Stimulated activated CD4-positive, alpha-beta T cell treated with anti-CD3 and anti-CD28 coated beads, TNF-alpha, amount 100 ng/mL, for 24 hours (primary cell): ENCODE measurements at places on chromosomes 11 and 22.

GRCh38 chr11:62081378-62082291, 42.2 kb upstream of the INCENP start:
- DNase-seq: peak; percentile 71

DNA sequence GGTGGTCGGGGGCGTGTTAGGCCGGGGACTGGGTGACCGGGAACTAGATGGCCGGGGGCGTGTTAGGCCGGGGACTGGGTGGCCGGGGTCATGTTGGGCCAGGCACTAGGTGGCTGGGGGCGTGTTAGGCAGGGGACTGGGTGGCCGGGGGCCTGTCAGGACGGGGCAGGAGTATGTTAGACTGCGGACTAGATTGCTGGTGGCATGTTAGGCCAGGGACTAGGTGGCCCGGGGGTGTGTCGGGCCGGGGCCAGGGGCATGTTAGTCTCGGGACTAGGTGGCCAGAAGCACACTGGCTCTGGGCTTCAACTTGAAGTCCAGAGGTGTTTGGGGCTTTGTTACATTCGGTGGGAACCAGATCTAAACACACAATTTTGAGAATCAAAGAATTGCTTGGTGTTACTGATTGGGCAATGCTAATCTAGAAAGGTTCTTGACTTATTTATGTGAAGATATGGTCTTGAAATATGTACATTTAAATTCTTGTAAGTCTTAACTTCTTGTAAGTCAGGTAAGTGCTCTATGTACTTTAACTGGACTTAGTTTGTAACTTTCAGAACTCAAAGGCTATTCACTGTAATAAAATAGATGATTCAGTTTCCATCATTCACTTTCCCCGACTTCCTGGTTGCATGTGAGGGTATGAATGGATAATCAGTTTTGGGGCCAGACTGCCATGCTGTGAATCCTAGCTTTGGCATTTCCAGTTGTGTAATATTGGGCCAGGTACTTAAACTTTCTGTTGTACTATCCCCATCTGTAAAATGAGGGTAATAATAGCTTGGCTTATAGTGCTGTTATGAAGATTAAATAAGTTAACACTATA, 1.1 kb downstream of the EXT2 start:
- DNase-seq: no peak

DNA sequence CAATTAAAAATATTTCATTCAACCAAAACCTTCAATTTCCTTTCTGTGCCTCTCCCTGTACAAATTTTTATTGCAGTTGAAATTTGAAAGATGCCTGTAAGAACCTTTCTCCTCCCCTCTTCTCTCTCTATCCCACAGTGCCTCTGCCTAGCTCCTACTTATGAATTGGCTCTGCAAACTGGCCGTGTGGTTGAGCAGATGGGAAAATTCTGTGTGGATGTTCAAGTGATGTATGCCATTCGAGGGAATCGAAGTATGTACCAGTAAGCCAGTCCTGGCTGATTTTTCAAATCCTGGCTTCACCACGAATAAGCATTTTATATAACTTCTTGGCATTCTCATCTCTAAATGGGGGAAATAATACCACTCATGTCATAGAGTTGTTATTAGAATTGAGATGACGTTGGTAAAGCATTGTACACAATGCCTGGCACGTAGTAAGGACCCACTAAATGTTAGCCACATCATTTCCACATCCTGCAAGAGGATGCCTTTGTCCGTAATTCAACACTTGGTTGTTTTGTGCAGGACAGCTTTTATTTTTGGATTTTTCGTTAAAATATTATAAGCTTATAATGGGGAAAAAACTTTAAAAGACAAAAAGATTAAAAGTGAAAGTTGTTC, 6.0 kb downstream of the DDX25 start:
- DNase-seq: no peak

- no peak for DNase-seq
These were observed 634.5 kb upstream of the B3GAT1 start for GRCh38 chr11:135046556-135046955.

GRCh38 chr22:46911346-46911745, 148.9 kb downstream of the TBC1D22A start:
- no peak for DNase-seq

DNA sequence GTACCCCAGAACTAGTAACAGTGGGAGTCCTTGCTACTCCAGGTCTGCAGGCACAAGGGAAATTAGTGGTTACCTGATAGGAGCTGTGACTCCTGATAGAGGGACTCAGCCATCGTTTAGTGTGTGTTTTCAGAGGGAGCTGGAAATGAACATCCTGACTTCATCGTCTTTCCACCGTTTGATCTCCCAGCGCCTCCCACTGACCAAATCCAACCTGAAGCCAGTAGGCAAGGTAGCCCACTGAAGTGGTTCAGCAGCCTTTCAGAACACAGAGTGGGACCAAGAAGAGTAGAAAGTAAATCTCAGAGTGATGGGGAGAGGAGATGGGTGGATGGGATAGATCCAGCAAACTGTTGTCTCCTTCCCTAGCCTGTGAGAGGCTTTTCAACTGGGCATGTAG, 385.9 kb downstream of the INSC start:
- DNase-seq: no peak

- DNase-seq: no peak
These were observed 35.4 kb downstream of the FAM83F start for GRCh38 chr22:40030026-40030757.

- DNase-seq: no peak
These were observed 26.6 kb upstream of the EI24 start for GRCh38 chr11:125542709-125543108.

DNA sequence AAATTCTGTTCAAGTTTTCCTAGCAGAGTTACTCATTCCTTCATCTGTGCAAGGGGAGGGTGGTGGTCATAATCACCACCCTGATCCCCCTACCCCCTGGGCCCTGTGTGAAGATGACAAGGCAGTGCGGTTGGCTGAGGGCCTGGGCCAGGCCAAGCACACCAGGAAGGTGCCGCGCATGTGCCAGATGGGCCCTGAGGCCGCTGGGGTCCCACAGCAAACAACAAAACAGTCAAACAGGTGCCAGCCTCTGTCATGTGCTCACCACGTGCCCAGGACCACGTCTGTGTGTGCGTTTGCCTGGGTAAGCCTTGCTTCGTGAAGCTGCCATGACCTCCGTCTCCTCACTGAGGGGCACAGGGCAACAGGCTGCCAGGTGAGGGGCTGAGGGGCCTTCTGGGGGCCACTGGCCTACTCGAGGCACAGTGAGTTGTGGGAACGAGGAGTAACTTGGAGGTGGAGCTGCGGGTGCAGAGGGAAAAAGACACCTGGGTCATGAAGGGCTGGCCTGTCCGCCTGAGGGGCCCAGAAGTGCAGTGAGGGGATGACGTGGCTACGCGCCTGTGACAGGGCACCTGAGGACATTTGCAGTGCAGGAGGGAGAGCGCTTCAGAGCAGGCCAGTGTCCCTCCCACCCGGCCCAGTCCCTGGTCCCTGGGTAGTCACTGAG, 25.8 kb downstream of the RSPH14 start:
- no peak for DNase-seq

DNA sequence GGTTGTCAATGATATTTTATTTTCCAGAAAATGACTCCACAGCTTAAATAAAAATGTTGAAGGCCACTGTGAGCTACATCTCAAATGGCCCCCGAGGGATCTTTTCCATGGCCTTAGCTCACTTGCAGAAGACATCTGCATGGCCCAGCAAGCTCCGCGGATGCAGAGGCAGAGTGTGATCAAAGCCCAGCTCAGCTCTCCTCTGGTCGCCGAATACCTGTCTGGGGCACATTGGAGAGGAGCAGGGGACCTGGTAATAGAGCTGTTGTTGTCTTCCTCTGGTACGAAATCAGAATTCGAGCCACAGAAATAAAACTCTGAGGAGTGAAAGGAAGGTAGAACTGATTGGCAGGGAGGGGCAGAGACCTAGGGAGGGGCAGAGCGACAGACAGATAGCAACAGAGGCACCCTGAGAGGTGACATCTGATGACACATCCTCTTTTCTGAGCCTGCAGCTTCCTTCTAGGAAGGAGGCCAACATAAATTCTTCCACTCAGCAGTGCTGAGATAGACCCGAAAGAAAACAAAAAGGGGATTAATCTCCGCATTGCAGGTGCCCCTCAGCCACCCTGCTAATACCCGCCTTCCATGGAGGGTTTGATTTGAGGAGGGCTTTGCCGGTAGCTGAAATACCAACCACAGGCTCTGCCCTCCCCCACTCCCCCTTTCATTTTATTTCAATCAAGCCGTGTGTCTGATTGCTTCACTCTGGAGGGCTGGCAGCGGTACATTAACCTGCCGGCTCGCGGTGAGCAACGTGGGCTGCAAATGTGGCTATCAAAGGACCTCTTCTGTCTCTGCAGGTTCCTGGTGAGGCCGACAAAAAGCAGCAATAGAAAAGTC, 759.4 kb downstream of the OPCML start:
- DNase-seq: no peak

- DNase-seq: no peak
These were observed 353.2 kb downstream of the CADM1 start for GRCh38 chr11:115151010-115151409.

- DNase-seq: no peak
These were observed 314.0 kb downstream of the NTM start for GRCh38 chr11:131684111-131685060.

DNA sequence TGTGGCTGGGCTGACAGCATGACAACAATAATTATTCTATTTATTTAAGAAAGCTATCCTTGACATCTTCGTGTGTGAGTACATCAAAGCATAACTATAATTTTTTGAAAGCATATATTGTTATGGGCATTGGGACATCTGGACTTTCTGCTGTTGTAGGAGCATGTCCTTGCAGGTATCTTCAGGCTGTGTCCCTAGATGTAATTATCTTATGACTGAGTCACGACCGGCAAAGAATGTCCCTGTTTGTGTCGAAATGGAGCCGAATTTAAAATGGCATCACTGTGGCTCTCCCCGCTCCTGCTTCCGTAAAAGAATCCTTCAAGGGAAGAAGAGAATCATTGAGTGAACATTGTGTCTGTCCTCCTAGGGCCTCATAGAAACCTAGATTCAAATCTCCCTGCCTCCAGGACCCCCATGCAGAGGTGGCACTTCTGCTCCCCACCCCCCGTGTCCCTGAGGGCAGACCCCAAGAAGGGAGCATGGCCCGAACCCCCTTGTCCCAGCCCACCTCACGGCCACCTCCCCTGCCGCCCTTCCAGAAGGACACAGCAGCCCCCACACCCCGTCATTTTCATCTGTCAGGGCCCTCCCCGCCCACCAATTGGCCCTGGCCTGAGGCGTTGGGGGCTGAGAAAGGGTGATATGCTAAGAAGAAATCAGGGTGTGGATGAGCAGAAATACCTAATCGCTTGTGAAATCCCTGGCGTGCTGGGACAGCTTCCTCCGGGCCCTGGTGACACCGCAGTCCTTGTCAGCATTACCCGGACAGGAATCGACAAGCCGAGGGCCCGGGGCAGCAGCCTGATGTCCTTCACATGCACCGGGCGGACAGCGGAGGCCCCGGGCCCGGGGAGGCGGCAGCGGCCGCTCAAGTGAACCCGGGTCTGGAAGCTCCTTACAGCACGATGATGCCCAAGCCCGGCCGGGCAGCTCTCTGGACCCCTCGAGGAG, 48.6 kb upstream of the SLC22A12 start:
- DNase-seq: no peak
